Body of pancreas (tissue), 4 donors: ENCODE measurements at places on chromosomes 11 and 22. TPM values are rescaled to one million over a fixed set of nuclear protein-coding genes. Genes with fewer than 3 reads are reported as not detected.

CTTN gene
- total RNA-seq: 197 TPM

CAPN5 gene
- 7.8 TPM for total RNA-seq

MPZL3 gene
- total RNA-seq: 8.0 TPM

SCN3B gene
- 0.78 TPM for total RNA-seq

WBP2NL gene
- total RNA-seq: 11.2 TPM

SCN4B gene
- total RNA-seq: 1.6 TPM

OR10D3 gene
- not detected for total RNA-seq

GAL gene
- total RNA-seq: 3.4 TPM
